HuH-7 (cell line): ENCODE measurements at places on chromosomes 4 and X.

GRCh38 chrX:43970528-43970927 is 2.7 kb downstream of the NDP start:
- no peak for DNase-seq

DNA sequence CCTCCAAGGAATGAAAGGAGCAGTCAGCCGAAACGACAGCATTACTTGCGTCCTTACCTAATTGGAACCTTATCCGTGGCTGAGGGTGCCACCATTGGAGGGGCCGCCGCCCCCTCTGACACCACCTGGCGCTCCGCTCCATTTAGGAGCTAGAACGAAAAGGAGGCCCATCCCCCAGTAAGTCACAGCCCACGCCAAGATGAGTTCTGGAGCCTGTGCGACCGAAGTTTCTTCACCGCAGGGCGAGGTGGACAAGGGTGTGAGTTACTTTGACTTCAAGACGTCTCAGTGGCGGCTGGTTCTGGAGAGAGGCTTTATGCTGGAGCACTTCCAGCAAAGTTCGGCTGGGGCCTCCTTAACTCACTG is 729 bp upstream of the IRF2 start:
- DNase-seq: no peak

GRCh38 chr4:20591571-20591970 is 108.7 kb upstream of the PACRGL start:
- no peak for DNase-seq

GRCh38 chrX:9538544-9539045 is 73.7 kb downstream of the TBL1X start:
- DNase-seq: peak; percentile 17

GRCh38 chr4:75135068-75135825 is 202.3 kb downstream of the PARM1 start:
- DNase-seq: no peak

- no peak for DNase-seq
Observed at GRCh38 chrX:118114971-118115370, 1.6 kb downstream of the KLHL13 start.

- DNase-seq: no peak
Observed at GRCh38 chr4:135267148-135267865, 1065.7 kb upstream of the PABPC4L start.

DNA sequence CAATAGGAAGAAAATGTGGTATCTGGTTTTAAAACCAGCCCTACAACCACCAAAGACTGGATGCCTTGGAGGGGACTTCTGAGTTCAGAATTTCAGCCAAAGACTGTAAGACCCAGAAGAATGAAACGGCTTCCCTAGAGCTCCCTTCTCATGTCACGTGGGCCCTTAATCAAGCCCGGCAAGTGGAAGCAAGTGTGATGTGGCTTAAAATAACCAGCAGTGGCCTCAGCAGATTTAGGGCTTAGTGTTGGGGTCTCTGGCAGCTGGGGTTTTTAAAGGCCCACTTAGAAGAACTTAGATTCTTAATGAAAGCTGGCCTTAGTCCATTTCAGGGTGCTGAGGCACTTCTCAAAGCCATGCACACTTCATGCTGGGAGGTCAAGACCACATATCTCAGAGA is 111.2 kb upstream of the TBC1D9 start:
- no peak for DNase-seq

- no peak for DNase-seq
Observed at GRCh38 chr4:95059663-95060062, 301.9 kb downstream of the BMPR1B start.

DNA sequence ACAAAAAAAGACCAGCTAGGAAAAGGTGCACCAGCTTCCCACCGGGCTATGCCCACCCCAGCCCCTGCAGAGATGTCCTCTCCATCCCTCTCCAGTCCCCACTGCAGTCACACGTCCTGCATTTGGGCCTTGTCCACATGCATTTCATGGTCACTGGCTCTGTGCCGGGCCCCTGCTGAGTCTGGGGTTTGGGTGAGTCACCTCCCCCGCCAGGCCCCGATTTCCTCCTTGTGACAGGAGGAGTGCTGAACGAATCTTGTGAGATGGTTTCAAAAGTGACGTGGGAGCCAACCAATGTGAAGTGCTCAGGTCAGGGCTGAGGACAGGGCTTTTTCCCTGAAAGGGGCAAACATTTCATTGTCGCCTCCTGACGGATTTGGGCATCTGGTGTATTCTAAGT is 7.1 kb downstream of the CPZ start:
- no peak for DNase-seq

GRCh38 chrX:115504167-115504566 is 56.8 kb upstream of the PLS3 start:
- DNase-seq: no peak

- peak; percentile 62 for DNase-seq
Observed at GRCh38 chrX:2608638-2609430, 82.3 kb upstream of the CD99 start.

GRCh38 chrX:13764765-13765164 is 30.2 kb downstream of the OFD1 start:
- DNase-seq: no peak
